ENCODE measurements at places on chromosomes 13 and 19.
A peak's percentile ranks its signal among the peaks of the same experiment; 100 is the strongest.

DNA sequence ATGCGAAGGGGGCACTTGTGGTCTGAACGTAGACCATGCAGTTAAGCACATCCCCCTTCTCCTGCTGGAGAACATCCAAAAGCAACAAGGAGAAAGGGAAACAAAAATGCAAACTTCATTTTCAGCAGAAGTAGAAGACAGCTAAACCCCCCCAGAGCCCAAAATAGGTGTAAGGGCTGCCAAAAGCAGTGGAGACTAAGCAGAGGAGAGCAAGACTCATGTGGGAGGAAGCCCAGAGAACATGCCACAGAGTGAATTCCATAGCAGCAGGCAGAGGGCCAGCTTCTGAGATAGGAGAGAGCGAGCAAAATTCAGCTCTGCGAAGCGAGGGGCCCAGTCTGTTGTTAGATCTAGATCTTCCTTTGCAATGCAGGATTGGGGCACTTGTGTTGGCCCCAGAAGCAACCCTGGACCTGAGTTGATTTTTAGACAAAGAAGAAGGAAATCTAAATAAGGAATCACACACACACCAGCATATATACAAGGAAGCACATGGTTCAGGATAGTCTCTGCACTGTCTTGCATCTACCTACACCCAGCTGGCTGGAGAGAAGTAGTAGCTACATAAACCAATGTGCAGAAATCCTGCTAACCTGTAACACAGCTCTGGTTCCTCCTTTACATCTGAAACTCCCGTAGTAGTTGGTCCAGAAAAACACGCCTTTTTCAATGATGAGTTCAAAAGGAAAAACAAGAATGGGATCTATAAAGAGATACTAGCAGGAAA, 199.6 kb downstream of the SPRY2 start:
- DNase-seq = peak; percentile 74

GRCh38 chr13:30800107-30800506, 64.8 kb downstream of the ALOX5AP start:
- no peak for DNase-seq

- DNase-seq = no peak
Observed at GRCh38 chr13:98327371-98328270, 150.6 kb upstream of the RNF113B start.

- no peak for DNase-seq
Observed at GRCh38 chr19:17420475-17420924, 653 bp downstream of the MVB12A start.

DNA sequence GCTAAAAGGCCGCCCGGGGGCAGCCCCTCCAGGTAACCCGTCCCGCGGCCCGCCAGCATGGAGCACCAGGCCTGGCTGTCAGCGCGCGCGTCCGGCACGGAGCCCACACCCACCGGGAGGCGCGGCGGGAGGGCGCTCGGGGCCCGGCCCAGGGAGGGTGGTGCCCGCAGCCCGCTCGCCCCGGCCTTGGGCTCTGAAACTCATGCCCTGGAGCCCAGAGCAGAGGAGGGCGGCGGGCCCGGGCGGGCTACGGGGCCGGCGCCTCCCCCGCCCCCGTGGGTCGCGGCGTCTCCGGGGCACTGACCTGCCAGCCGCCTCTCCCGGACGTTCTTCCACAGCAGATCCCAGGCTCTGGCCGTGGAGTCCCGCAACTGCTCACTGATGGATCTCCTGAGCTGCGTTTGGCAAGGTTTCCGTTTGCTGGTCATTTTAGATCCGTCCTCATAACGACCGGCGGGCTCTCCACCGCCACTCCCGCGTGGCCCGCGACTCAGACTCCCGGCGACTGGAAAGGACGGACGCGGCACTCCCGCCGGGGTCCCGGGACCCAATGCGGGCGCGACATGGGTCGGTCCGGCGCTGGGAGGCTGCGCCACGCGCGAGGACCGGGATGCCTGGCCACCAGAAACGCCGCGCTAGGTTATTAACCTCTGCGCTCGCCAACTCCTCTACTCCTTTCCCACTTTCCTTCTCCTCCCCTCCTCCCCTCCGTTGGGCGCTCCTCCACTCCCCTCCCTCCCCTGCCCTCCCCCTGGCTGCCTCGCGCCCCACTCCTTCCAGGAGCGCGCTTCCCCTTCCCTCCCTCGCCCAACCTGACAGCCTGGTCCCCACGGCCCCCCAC, 64.7 kb upstream of the STARD13 start:
- DNase-seq = peak; percentile 79

GRCh38 chr19:2714531-2715269, 6.5 kb downstream of the DIRAS1 start:
- DNase-seq = no peak

GRCh38 chr19:14510311-14511228, 7.6 kb downstream of the DNAJB1 start:
- DNase-seq = no peak

DNA sequence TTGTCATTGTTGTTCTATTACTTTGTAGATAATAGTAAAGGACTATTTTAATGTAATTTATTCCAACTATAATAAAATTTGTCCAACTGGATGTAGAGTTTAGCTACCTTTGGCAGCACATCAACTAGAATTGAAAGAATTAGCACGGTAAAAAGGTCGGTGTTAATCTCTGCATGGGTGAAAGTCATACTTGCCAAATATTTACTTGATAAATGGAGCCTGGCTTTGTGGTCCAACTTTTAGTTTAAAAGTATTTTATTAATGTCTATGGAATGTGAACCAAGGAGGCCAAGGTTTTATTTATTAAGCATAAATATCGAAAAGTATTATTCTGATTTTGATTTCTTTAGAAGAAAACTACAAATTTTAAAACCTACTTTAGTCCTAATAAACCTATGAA, 1389.0 kb downstream of the PCDH9 start:
- DNase-seq = no peak

DNA sequence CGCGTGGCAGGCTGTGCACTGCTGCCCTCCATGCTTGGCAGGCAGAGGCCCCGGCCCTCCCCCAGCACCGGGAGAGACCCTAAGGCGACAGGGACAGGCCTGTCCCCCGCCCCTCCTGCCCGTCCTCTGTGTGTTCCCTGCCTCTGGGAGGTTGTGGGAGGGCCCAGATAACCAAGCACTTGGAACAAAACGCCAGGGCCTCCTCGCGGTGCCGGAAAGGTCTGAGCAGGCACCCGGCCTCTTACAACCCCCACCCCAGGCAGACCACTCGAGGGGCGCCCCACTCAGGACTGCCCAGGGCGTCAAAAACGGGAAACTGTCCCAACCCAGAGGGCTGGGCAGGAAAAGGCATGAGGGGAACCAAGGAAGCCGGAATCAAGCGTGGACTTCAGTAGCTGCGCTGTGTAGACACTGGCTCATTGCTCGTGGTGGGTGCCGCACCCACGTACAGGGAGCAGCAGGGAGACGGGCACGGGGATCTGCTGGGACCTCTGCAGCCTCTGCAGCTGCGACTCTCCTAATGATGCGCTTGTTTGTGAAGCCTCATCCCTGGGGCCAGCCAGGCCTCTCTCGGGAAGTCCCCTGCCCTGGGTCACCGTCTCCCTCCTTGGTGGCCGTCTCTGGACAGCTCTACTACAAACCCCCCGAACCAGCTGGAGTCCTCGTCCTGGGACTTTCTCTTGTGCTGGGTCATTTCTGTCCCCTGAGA, 20.0 kb downstream of the GNA11 start:
- DNase-seq = no peak

GRCh38 chr13:46846726-46847125, 49.8 kb upstream of the ESD start:
- no peak for DNase-seq

DNA sequence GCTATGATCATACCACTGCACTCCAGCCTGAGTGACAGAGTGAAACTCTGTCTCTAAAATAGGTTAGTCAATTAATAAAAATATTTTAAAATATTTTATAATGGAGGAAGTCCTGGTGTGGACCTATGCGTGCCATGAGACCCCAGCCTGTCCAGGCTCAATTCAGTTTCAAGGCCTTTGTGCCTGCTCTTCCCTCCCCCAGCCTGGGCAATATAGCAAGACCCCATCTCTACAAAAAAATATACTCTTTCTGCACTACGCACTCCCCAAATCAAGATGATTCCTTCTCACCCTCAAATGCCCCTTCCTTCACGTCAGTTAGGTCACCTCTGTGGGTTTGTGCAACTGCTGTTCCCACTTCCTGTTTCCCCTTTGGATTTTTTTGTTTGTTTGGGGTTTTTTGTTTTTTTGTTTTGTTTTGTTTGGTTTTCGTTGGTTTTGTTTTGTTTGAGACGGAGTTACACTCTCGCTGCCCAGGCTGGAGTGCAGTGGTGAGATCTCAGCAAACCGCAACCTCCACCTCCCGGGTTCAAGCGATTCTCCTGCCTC, 1.4 kb upstream of the HSH2D start:
- DNase-seq = no peak

DNA sequence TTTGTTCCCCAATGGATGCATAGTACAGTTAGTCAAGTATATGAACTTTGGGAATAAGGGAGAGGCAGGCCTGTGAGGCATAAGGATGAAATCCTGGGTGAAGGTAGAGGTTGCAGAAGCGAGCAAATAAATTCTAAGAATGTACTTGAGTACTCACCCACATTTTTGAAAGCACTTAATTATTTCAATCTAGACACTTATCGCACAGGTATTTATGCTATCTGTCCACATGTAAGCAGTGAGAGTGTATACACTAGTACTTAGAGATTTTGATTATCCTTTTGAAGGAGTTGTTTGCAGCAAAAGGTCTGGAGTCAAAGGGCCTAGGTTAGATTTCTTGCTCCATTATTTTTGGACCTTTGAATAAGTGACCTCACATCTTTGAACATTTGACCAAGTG, 77.7 kb downstream of the LMO7 start:
- DNase-seq = no peak

- DNase-seq = no peak
Observed at GRCh38 chr13:57716295-57716694, 84.8 kb downstream of the PCDH17 start.
